ENCODE measurements at places on chromosomes 5 and 9.
A peak's percentile ranks its signal among the peaks of the same experiment; 100 is the strongest.

- no peak for DNase-seq
These were observed 912.9 kb upstream of the SEMA6A start for GRCh38 chr5:117487556-117487955.

- DNase-seq = no peak
These were observed 28.7 kb upstream of the ACTBL2 start for GRCh38 chr5:57511321-57511720.

GRCh38 chr5:125176005-125176390 lies 429.6 kb upstream of the ZNF608 start:
- no peak for DNase-seq

DNA sequence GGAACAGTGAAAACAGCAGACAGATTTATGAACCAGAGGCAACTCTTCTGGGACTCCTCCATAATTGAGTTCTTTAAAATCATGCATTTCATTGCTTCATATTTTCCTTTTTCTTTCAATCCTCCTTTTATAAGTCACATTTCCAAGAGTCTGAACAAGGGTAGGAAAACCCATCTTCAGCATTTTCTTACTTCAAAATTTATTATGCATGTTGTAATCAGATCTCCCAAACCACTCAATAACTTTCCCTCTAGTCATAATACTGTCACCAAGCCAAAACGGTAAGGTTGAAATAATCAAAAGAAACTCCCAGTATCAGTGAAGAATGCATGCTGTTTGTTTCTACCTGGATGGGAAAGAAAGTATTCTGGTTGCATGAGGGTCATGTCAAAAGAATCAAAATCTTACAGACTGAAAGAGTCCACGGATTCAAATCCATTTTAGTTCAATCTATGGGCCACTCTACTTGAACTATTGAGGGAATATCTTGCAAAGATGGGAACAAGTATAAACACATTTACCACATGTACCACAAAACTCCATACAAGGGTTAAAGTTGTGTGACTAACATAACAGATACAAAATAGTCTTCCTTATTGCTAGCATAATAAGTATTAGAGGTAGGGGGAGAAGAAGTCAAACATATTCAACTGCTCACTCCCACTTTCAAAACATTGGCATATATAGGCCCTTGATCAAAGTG lies 797.3 kb downstream of the MAT2B start:
- no peak for DNase-seq

DNA sequence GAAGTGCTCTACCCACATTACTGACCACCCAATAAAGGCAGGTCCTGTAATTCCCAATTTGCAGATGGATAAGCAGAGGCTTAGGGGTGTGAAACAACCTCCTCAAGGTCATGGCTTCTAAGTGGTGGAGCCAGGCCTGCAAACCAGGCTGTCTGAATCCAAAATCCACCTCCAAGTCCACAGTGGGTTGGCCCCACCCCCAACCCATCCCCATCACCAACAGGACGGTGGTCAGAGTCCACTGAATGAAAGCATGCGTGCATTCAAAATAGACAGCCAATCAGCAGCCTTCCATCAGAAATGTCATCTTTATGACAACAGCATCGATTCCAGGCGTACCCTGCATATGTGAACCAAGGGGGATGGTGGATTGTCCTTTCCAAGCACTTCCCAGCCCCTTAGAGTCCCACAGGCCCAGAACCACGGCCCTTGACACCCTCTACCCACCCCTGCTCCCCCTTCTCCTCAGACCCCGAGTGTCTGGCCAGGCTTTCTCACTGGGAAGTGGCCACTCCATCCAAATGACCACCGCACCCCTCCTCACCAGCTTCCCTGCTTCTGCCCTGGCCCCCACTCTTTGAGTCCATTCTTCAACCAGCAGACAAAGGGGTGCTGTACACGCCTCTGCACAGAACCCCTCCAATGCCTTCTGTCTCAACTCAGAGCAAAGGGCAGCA lies 133.1 kb downstream of the KCNIP1 start:
- no peak for DNase-seq

DNA sequence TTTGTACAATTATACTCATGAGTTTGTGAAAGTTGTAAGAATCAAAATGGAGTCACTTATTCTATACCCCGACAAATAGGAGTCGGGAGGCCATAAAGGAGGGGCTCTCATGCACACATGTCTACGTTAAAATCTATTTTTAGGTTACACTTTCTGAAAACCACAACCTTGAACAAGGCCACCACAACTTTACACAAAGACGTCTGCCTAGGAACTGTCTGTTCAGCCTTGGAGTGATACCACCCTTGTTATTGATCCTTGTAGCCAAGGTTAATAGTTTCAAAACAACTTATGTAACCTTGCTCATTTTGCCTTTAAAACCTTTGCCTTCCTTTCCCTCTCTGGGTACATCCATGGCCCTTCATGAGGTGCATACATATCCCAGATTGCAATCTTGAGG lies 4.1 kb upstream of the NDFIP1 start:
- no peak for DNase-seq

GRCh38 chr5:109865637-109866036 lies 175.9 kb downstream of the MAN2A1 start:
- peak; percentile 39 for DNase-seq

DNA sequence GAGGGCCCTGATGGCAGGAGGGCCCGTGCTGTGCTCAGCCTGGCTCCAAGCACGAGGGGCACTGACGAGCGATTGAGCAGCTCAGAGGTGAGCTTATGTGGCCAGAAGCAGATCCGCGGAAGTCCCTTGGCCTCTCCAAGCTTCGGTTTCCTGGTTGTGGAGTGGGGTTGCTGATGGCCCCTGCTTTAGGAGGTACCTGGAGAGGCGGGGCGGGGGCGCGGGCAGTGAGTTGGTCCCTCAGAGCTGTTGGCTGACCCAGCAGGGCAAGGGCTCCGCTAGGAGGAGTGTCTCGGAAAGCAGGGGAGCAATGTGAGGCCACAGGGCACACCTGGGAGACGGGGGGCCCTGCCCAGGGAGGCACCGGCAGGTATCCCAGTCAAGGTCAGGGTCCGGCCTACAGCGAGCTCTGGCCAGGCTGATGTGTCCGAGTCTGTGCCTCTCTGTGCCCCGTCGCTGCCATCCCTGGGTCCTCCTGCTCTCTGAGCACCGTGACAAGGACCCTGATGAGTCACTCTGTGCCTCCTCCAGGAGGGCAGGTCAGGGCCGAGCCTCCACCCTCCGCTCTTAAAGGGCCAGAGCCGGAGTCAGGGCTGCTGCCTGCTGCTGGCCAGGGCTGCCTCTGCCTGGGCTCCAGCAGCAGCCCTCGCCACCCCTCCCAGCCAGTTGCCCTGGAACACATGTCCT lies 14.8 kb downstream of the NCS1 start:
- DNase-seq = peak; percentile 75

- no peak for DNase-seq
These were observed 919.6 kb upstream of the SEMA6A start for GRCh38 chr5:117494188-117494587.

DNA sequence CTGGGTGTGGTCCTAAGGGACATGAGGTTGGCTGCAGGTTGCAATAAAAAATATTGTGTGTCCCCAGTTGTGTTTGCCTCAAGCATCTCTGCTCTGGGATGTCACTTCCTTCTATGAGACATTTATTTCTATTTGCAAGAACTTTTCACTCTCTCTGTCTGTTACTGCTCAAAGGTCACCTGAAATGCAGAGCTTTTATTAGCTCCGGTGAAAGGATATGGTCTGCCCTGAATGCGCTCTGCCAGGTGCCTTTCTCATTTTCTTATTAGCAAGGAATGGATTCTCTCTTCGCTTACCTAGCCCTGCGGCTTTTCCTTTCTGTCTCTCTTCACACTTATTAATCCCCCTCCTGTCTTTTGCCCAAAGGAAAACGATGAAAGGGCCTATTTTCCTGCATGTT lies 526.1 kb downstream of the TMEM38B start:
- no peak for DNase-seq

DNA sequence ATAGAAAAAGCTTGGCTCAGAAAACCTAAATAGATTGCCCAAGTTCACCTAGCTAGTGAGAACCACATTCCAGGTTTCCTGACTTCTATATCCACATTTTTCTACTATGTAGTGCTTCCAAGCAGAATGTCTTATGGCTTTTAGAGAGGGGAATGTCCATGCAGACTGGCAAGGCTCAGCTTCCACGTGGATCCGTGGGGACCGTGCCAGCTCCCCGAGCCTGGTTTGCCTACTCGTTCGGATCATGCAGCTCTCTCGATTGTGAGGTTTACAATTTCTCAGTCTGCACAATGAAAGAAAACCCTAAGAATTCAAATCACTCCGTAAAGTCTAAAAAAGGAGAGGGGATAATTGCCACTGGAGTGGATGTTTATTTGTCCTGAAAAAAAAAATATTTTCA lies 256.5 kb upstream of the NR4A3 start:
- no peak for DNase-seq

- no peak for DNase-seq
These were observed 59.2 kb upstream of the OTP start for GRCh38 chr5:77697692-77698091.

DNA sequence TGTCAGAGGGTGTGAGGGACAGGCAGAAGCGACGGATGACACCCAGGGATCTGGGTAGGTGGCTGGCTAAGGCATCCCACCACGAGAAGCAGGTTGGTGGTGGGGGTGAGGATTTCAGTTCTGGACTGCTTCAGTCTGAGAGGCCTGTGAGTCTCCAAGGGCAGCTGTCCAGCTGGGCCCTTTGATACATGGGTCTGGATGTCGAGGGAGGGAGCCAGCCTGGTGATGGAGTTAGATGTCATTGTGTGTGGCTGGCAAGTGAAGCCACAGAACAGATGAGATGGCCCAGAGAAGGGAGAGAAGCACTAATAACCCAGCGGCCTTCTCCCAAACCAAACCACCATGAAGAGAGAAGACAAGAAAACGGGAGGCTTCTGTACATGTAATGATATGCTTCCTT lies 11.1 kb downstream of the MED27 start:
- no peak for DNase-seq

GRCh38 chr5:68223904-68224303 lies 8.3 kb downstream of the PIK3R1 start:
- DNase-seq = no peak

GRCh38 chr9:136244122-136244968 lies 1.3 kb downstream of the QSOX2 start:
- no peak for DNase-seq

GRCh38 chr5:157767689-157768088 lies 24.2 kb downstream of the LSM11 start:
- no peak for DNase-seq

DNA sequence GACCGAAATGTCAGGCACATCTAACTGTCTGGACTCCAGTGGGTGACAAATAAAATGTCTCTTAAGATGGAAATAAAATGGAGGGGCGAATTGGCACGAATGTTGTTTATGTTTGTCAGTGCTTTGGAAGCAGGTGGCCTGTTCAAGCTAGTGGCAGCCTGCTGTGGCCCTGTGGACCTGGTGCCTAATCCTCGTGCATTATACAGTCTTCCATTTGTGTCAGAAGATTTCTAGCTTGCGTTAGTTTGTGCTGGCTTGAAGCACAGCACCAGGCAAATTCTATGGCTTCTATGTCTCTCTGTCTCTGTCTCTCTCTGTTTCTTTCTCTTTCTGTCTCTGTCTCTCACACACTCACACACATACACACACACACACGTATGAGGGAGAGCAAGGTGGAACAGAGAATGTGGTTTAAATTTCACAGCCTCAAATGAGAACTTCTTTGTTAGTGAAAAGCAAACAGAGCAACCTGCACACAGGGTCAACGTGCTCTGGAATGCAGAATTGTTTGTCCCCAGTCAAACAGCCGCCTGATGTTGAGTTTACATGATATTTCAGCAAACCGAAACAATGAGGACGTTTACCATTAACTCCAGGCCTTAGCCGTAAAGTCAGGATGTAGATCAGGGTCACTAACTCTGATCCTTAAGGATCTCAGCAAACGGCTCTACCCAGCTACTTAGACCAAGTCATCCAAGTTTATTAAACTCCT lies 39.0 kb upstream of the CD180 start:
- DNase-seq = no peak

DNA sequence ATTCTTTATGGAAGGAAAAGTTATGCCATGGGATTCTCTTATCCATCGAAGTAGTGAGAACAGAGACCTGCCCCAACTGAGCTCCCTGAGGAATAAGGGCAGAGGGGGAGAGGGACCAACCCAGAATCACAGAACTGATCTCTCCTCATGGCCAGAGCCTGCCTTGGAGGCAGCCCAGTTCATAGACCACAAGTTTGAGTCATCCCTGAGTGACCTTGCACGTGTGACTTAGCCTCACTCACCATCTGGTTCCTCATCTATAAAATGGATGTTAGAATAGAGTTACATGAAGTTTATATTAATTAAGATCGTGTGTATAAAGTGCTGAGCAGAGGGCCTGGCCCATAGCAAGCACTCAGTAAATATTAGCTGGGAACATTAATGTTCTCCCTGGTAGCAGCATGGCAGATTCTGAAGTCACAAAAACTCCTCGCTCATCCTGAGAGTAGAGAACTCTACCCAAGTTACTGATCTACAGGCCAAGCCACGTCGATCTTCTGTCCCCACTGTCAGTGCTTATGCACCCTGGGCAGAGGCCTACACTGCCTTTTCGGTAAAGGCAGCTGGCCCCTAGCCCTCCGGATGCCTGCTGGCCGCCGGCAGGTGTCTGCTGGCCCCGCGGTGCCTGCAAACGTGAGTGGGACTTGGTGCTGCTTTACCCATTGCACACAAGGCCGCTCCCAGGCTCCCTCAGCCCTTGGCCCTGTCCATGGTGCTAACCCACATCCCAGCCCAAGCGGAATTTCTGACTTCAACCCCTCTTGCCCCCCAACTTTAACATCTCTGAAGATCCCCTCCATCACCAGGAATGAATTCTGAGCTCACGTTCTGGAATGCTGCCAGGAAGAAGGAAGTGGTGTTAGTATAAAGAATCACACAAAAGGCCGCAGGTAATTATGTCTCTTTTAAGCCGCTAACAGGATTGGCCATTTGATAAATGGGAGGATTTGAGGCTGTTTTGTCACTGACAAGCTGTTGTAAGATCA lies 61.1 kb upstream of the ARAP3 start:
- DNase-seq = no peak

- DNase-seq = no peak
These were observed 288.9 kb downstream of the RAB3C start for GRCh38 chr5:58871648-58872242.

- DNase-seq = no peak
These were observed 1356.4 kb downstream of the EFNA5 start for GRCh38 chr5:106314221-106314824.

- no peak for DNase-seq
These were observed 60.9 kb upstream of the PIP5K1B start for GRCh38 chr9:68643901-68644809.

GRCh38 chr9:14210428-14210827 lies 103.5 kb downstream of the NFIB start:
- no peak for DNase-seq

GRCh38 chr5:115402822-115403577 lies 106.5 kb upstream of the CCDC112 start:
- DNase-seq = no peak

GRCh38 chr5:57298295-57298984 lies 124.6 kb downstream of the GPBP1 start:
- DNase-seq = peak; percentile 24

Measured in COLO829 (cell line).